Stimulated activated CD8-positive, alpha-beta memory T cell treated with anti-CD3 and anti-CD28 coated beads, Interleukin-2, amount 100 ng/mL, for 1 hour (primary cell): ENCODE measurements at places on chromosomes 16 and 17.

DNA sequence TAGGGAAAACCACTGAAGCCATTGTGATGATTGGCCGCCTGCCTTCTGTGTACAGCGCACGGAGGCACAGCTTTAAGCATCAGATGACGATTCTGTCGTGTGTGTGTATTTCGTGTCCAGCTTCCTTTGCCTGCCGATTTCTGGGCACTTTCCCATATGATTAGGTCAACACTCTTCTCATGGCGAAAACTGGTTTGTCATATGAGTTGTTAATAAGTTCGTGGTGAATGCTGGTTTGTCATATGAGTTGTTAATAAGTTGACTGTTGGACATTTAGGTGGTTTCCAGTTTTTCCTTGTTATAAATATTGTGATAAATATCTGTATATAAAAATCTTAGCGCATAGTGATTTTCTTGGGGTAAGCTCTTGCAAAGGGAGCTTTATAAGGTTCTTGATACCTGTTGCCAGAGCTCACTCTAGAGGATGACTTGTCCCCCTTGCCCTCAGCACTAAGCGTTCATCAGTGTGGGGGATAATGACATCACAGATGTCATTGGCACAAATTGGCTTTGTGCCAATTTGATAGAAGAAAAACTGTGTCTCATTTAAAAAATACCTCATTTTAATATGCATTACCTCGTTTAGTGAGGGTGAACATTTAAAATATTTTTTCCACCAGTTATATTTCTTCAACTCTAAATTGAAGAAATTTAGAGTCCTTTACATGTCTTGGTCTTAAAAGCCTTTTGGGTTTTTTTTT lies 40.0 kb downstream of the PGS1 start:
- no peak for DNase-seq

- DNase-seq: no peak
Observed at GRCh38 chr16:52422307-52422706, 124.6 kb downstream of the TOX3 start.

GRCh38 chr17:57663326-57664070 lies 81.6 kb downstream of the CCDC182 start:
- no peak for DNase-seq

- DNase-seq: no peak
Observed at GRCh38 chr16:81650982-81651562, 128.0 kb upstream of the PLCG2 start.

DNA sequence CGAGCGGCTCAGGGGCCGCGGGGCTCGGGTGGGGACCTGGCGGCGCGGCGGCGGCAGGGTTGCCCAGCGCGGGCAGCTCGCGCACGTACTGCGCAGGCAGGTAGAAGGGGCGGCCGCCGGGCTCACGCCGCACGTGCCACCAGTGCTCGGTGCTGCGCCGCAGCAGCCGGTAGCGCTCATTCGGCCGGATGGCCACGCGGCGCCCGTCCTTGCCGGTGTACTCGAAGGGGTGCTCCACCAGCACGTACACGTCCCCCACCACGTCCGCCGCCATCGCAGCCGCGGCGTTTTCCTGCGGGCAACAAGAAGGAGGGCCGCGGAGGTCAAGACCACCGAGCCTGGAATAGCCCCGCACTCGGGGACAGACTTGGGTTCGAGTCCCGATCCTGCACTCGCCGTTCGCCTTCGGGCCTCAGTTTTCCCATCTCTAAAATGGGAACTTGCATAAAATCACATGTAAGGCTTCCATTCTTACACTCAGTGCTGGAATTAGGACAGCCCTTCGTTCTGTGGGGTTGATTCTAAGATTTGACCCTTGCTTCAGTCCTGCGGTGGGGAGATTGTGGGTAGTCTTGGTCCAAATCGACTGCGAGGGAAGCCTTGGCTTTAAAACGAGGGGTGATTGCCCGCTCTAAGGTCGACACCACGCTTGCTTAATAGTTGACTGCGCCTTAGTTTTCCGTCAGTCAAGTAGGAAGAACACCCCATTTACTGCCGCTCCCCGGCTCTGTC lies 2.5 kb downstream of the ARHGAP27 start:
- no peak for DNase-seq

DNA sequence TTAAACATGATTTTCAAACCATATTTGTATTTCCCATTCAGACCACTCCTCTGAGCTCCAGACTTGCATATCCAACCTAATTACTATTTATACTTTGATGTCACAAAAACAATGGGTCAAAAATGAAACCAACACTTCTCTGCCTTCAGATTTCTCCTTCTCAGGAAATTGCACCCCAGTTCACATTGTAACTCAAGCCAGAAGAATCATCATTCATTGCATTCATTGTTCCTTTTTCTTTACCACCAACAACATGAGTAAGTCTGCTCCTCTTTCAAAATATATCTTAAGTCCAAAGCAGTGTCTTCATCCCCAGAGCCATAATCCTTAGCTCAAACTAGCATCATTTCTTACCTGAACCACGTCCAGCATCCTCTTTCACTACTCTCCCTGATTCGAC lies 2.6 kb upstream of the AKAP1 start:
- no peak for DNase-seq

- no peak for DNase-seq
Observed at GRCh38 chr17:45320349-45320930, 3.6 kb upstream of the MAP3K14 start.

DNA sequence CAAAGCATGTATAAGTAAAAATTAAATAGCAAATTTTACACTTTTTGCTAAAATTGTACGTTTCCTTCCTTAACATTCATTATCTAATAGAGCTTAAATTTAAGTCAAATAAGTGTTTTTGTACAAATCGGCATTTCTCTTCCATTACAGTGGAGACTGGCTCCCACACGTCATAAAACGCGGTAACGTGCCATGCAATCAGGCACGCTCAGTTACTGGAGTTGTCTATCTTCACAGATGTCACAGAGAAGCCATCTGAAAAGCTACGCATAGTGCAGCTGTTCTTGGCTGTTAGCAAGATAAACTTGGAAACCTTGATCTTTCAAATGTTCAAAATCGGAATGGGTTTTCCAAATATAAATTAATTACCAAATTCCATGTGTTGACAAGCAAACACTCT lies 165.3 kb downstream of the STX8 start:
- no peak for DNase-seq

GRCh38 chr17:43530288-43531081 lies 15.7 kb downstream of the ETV4 start:
- no peak for DNase-seq

DNA sequence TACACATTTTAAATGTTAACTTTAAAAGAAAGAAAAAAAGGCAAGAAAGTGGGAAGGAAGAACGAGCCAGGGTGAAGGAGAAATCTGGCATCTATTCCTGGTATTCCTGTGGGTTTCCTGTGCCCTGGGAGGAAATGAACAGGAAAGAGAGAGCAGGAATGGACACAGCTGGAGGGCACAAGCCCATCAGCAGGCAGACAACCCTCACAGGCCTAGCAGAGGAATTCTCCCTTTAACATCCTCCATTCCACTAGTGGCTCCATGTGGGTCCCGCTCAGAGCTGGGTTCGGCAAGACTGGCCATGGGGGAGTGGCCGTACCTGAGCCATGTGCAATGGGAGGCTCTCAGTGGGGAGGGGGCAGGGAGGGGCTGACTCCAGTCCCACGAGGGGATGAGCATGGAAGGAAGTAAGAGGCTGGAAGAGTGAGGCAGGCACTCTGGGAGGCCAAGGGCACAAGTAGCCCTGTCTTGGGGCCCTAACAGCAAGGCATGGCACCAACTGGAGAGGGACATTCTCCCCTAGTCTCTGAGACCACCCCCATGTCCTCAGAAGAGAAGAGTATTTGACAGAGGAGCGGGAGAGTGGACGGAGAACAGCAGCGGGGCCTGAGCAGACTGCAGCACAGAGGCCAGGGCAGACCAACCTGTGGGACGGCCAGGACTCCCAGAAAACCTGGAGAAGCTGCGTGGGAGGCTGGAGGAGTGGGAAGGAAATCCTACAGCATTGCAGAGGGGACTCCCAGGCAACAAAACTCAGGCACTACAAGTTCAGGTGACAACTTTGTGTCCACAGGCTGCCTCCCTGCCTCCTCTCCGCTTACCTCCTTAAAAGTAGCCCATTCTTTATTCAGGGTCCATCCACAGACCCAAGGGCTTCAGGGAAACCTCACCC lies 30.2 kb downstream of the TK2 start:
- DNase-seq: no peak

- peak; percentile 54 for DNase-seq
Observed at GRCh38 chr16:89096768-89097391, 3.2 kb downstream of the ACSF3 start.

GRCh38 chr16:72858665-72859493 lies 189.0 kb downstream of the ZFHX3 start:
- no peak for DNase-seq

DNA sequence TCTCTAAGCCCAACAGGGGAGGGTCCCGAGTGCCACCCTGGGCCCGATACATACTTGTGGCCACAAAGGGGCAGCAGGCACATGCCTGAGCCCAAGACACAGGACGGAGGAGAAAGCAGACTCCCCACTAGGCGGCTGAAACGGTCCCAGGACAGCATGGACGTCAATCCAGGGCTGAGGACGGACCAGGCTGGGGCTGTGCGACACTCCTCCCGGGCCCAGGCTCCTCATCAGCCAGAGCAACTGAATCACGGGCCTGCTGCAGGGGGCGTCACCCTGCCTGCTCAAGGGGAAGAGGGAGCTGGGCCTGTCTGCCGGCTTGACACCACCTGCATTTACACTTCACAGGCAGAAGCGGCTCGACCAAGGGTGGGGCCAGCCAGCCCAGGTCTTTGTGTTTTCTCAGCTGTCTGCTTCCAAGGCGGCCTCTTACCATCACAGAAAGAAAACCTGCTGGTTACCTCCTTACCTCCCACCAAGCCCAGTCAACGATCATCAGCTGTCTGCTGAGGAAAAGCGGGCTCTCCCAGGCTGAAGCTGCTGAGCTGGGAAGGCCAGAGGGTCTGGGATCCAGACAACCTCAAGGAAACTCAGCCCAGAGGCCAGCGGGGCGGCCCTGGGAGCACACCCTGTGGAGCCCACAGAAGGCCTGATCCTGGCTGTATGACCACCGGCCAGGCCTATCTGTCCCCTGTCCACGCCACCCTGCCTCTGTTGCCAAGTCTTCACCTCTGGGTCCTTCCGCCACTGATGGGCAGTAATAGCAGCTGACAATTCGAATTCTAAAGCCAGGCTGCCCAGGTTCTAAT lies 26.4 kb downstream of the KIFC3 start:
- DNase-seq: no peak

DNA sequence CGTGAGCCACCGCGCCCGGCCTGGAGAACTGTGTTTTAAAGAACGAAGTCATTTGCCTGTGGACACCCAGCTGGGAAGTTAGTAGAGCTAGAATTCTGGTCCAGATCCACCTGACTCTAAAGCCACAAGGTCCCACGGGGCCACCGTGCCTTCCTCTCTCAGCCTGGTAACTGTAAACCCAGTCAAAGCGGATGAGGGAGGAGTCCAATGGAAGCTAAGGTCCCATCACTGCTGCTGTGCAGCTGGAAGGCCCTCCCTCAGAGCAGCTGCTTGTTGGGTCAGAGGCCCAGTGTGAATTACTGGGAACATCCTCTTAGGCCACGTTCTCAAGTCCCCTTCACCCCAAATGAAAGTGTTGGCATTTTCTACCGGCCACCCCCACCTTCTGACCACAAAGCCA lies 48.8 kb upstream of the CACNG5 start:
- no peak for DNase-seq

DNA sequence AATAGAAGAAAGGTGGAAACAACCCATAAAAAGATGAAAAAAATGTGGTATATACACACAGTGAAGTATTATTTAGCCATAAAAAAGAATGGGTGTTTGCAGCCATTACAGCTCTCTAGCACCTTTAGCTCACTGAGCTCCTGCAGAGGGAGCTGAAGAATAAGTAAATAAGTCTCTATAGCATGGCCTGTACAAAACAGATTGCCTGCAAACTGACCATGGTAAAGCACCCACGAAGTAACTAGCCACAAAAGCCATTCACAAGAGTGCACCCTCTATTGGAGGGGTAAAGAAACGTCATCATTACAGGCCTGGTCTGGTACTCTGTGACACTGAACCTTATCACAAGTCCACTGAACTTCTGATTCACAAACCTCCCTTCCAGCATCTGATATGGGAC lies 76.3 kb downstream of the USP32 start:
- no peak for DNase-seq

DNA sequence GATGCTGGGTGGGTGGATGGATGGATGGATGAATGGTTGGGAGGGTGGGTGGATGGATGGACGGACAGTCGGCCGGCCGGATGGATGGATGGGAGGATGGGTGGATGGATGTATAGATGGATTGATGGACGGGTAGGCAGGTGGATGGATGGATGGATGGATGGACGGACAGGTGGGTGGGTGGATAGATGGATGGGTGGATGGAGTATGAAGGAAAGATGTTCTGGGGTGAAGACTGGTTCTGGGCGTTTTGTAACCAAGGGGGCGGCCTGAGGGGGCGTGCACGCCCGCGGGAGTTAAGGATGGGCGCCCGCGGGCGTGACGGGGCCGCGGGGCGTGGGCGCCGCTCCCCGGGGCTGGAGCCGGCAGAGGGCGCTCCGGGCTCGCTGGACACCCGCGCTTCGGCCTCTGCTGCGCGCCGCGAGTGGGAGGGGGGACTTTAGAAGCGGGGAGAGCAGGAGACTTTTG lies at the start of gene NECAB2:
TSS of gene NECAB2 (plus strand) at position 407 of the 468 bp plus-strand sequence. CDS start 405 bp downstream, outside the sequence.
- no peak for DNase-seq

DNA sequence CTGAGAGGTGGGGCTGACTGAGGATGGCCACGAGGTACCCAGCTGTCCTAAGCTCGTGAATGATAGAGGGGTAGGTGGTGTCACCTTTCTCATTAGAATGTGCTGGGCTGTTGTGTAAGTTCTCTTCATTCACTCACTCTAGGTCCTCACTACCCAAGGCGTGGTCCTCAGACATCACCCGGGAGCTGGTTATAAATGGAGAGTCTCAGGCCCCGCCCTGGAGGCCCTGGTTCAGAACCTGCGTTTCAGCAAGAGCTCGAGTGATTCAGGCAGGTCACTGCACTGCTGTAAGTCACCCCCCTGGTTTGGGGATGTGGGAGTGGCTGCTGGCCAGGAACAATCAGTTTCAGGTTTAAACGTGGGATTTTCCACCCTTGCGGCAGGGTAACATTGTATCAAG lies 139.8 kb downstream of the FOXL1 start:
- DNase-seq: no peak

- no peak for DNase-seq
Observed at GRCh38 chr17:20999044-20999573, 43.7 kb downstream of the USP22 start.

- no peak for DNase-seq
Observed at GRCh38 chr17:28719021-28719433, 758 bp upstream of the RPL23A start.
